ENCODE measurements at places on chromosomes 3 and 15.

GRCh38 chr15:95302206-95302605 is 1028.3 kb upstream of the NR2F2 start:
- no peak for DNase-seq

DNA sequence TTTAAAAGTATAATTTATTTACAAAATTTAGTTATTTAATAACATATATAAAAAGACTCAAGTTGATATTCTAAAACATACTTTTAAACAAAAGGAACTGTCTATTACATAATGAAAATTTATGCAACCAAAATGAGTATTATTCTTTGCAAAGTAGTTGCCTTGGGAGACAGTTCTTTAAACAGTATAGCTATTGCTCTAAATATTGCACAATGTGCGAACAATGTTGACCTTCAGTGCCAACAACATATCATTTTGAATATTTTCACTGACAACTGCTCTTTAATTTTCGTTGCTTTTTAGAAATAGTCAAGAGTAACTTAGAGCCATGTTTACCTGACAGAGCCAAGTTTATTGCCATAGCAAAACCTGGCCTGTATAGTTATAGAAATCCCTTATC is 124.9 kb downstream of the ZBTB20 start:
- DNase-seq: no peak

GRCh38 chr3:178042376-178042775 is 493.9 kb upstream of the KCNMB2 start:
- no peak for DNase-seq

- DNase-seq: no peak
These were observed 163.9 kb downstream of the DCLK3 start for GRCh38 chr3:36600404-36600803.

DNA sequence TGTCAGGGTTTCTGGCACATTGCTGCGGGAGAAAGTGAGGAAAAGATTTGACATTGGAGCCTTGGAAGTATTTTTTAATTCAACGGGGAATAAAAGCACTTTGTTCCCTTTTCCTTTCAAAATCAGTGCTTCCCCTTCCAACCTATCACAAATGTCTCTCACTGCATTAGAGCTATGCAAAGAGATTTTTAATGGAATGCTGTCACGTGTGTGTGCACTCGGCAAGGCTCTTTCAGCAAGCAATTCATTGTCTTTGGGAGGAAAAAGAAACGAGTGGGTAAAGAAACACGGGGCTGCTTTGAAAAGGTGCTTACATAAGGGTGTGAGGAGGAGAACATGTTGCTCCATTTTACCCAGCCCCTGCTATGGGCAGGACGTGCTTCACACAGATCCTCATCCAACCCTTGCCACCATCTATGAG is 490.4 kb upstream of the PROK2 start:
- DNase-seq: no peak

- DNase-seq: no peak
These were observed 149.6 kb upstream of the RGMA start for GRCh38 chr15:93238641-93239040.
